ENCODE measurements at places on chromosomes 5 and 9. TPM values are rescaled to one million over a fixed set of nuclear protein-coding genes. Genes with fewer than 3 reads are reported as not detected.

The ANXA2R gene
- 2.3 TPM for total RNA-seq

The RECK gene
- total RNA-seq = 5.9 TPM

The IL4 gene
- not detected for total RNA-seq

The TAF11L10 gene
- total RNA-seq = not detected

The AFAP1L1 gene
- 6.3 TPM for total RNA-seq

The CCL19 gene
- not detected for total RNA-seq

The HTR1A gene
- total RNA-seq = not detected

The BRINP1 gene
- 0.22 TPM for total RNA-seq

The ZNF366 gene
- total RNA-seq = not detected

The HMCN2 gene
- 0.04 TPM for total RNA-seq

The ACSL6 gene
- total RNA-seq = not detected

The MORN5 gene
- total RNA-seq = not detected

The SPAAR gene
- not detected for total RNA-seq

The C9orf153 gene
- total RNA-seq = not detected

The ZDHHC21 gene
- total RNA-seq = 4.5 TPM

The TLE1 gene
- 77.6 TPM for total RNA-seq

Measured in A549 treated with CpdA at 1 μM for 4 hours (cell line).